ENCODE measurements at places on chromosomes 12 and 14.
A peak's percentile ranks its signal among the peaks of the same experiment; 100 is the strongest.

GRCh38 chr14:71467361-71467811 is 464.8 kb upstream of the RGS6 start:
- no peak for DNase-seq

GRCh38 chr14:63276492-63277342 is 42.0 kb downstream of the GPHB5 start:
- DNase-seq: no peak

- DNase-seq: no peak
These were observed 813.3 kb downstream of the BCL11B start for GRCh38 chr14:98458702-98459101.

- no peak for DNase-seq
These were observed 75.2 kb downstream of the FIGNL2 start for GRCh38 chr12:51773145-51773869.

DNA sequence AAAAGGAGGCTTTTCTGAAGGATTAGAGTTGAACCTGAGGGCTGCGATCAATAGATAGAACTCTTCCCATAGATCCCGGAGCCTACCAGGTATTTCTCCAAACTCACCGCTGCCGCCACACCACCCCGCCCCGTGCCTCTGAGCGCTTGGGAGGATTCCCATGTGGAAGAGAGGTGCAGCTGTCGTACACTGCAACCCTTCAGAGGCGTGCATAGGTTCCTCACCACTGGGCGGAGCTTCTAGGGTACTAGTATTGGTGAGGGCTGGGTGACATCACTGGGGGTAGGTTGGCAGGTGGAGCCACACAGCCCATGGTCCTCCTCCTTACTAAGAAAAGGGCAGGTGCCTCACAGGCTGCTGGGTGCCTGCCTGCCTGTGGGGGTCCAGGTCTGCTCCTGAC is 127.0 kb downstream of the TSPAN9 start:
- DNase-seq: no peak

DNA sequence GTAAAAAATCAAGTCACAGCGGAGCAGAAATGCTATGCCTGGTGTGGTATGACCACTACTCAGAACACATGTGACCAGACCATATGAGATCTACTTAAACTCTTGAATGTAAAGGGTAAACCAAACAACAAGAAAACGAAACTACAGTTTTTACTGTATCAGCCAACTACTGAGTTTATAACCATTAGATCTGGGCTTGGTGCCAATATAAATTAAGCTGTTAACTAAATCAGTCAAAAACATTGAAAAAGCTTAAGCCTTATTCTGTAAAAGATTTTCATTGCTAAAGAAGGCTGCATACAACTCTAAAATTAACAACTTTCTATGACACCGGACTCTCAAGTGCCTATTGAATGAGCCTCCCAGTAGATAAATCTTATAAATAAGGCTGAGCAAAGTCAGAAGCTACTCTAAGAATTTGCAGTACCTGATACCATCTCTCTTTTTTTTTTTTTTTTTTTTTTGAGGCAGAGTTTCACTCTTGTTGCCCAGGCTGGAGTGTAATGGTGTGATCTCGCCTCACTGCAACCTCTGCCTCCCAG is 35.4 kb downstream of the SPTLC2 start:
- DNase-seq: no peak

DNA sequence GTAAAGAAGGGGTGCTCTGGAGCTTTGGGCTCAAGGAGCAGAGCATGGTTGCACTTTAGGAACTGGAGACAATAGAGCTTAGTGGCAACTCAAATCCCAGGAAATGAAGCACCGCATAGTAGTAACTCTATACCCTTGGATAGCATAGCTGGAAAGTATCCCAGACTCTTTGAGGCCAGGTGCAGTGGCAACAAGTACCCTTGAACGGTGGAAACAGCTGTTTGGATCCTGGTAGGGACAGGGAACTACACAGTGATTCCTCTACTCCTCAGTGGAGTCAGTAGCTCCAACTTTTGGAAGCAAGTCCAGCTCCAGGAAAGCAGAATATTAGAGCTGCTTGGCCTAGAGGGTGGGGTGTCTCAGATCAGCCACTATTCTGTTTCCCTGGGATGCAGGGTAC is 129.0 kb upstream of the WSCD2 start:
- no peak for DNase-seq

DNA sequence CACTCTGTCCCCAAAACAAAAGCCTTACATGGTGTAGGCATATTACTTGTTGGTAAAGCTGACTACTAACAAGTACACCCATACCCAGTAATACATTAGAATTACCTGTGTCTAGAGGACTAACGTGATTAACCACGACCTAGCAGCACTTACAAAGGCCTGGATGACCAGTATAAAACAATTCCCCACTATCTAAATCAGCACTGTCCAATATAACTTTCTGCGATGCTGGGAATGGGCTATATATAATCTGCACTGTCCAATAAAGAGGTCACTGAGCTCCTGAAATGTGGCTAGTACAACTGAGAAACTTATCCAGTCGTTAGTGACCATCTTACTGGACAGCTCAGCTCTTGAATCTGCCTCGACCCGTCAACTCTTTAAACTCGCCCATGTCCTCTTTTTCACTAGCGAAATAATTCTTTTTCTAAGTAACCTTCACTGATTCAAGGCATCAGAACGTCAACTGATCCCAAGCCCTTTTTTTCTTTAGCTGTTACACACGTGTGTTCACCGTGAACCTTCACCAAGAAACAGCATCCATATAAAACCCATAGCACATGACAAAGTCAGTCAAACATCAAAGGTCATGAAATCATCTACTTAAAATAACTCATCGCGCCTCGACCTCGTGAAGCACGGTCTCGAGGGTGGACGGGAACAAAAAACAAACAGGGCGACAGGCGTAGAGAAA is 905 bp upstream of the CIPC start:
- no peak for DNase-seq

- DNase-seq: no peak
These were observed 124.0 kb downstream of the ESR2 start for GRCh38 chr14:64170181-64170580.

DNA sequence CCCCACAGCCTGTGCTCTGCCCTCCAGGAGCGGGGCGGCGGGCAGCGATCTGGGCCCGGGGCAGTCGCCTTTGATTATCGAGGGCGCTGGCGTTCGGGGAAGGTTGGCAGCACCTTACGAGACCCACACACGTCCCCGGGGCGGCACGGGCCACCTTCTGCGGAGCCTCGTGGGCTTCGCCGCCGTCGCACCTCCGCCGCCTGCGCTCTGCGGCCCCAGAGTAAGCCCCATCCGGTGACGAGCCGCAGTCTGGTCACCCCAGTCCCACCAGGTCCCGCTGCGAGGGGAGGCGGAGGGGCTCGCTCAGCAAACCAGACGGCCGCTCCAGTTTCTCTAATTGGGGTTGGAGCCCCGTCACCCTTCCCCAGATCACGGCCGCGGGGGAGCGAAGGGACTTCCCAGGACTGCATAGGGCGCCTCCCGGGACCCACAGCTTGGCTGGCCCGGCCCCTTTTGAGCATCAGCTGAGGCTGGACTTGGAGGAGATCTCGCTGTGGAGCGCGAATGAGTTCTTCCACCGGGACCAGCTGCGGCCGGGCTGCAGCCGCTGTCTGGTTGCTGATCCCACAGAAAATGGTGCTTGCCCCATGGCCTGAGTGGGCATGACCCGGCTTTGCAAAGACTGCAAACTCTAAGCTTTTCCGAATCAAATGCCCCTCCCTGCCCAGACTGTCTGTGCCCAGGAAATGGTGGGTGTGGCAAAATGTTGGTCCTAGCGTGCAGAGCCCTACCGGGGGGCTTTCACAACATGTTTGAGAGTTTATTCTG is 560 bp downstream of the LGALS3 start:
- peak; percentile 12 for DNase-seq

DNA sequence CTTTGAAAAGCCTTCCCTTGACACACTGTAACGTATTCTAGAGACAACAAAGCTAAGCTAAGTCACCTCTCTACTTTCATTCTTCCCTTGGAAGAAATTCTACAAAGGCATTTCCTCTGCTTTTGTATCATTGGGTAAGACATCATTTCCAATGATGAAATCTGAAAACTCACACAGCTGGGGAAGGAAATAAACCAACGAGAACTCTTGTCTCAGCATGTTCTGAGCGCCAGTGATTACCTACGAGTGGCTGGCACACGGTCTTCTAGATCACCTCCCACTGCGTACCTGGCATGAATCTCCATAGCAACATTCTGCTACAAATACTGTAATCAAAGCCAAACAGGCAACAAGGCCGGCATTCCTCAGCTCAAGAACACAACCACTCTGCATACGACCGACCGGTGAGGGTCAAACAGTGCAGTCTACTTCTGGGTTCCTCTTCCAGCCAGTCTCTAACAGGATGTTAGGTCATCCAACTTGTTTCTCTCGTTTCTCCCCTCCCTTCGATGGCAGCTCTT is 7.6 kb downstream of the VPS37B start:
- DNase-seq: no peak

- DNase-seq: no peak
These were observed 309.4 kb downstream of the KCNC2 start for GRCh38 chr12:74900232-74900631.

GRCh38 chr14:26841326-26841725 is 243.5 kb upstream of the NOVA1 start:
- DNase-seq: no peak

DNA sequence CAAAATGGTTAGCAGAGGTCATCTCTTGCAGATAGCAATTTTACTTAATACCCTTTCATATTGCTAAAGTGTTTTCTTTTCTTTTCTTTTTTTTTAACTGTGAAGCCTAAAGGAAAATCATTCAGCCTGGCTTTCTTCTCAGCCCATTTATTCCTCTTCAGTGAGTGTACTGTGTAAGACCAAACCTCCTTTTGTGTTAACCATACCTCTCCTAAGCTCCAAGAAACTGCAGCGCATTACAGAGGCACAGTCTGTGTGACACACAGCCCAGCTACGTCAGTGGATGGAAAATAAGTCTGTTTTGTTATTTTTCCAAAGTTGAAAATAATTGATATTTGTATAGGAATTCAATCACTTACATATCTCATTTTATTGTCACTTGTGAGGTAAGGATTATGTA is 21.7 kb downstream of the DCAF5 start:
- DNase-seq: no peak

DNA sequence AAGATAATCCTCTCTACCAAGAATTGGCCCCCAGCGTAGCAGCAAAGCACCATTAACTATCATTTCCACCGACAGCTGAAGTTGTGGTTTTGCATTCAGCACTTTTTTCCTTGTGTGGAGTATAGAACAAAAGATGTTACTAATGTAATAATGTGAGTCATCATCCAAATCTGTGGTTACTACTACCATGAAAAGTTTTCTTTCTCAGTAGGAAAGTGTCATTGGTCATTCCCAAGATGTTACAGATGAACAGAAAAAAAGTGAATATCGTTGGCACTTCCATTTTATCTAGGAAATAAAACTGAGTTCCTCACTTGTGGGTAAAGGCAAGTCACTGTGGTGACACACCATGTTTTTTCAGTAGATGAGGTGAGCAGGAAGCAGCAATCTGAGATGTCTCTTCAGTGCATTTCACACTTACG is 30.3 kb upstream of the IFNG start:
- DNase-seq: no peak

- DNase-seq: no peak
These were observed 210.9 kb upstream of the ARID2 start for GRCh38 chr12:45518291-45519235.

DNA sequence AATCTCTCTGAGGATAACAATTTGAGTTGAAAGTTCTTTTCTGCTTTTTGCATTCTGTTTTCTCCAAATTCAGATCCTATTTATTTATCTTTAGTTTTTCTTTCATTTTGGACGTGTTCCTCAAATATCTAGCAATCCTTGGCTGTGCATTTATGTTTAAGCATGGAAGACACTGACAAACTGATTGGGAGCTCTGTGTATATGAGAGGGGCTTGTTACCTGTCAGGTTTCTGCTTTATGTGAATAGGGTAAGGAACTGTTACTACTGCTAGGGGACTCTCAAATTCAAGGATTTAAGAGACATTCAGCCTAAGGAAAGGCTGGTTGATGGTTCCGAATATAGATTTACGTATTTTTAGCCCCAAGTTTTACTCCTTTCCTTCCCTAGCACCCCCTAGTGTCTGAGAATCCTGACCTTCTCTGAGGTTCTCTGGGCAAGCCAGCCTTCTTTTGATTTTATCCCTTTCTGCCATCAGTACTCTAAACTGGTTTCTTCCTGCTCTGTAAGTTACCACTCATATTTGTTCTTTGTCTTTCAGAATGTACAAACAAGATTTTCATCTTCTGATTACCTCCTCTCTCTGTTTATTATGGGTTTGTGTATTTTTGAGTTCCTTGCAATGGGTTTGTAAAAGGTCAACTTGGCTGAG is 30.5 kb downstream of the YLPM1 start:
- no peak for DNase-seq

DNA sequence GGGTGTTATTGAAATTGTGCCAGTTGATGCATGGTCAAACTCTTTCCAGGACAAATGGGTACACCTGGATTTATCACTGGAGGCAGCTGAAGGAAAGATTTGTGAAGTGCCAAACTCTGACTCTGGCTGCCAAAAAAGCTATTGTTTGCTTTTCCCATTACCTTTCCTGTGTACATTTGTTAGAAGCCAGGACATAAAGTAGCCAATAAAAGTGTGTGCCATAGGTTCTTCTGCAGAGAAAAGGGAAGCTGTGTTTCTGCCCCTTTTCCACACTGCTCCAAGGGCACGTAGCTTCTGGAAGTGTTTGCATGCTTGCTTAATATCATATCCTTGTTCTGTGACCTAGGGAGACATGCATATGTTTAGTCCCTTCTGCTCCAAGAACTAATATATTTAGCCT is 1114.4 kb downstream of the SLC16A7 start:
- no peak for DNase-seq

DNA sequence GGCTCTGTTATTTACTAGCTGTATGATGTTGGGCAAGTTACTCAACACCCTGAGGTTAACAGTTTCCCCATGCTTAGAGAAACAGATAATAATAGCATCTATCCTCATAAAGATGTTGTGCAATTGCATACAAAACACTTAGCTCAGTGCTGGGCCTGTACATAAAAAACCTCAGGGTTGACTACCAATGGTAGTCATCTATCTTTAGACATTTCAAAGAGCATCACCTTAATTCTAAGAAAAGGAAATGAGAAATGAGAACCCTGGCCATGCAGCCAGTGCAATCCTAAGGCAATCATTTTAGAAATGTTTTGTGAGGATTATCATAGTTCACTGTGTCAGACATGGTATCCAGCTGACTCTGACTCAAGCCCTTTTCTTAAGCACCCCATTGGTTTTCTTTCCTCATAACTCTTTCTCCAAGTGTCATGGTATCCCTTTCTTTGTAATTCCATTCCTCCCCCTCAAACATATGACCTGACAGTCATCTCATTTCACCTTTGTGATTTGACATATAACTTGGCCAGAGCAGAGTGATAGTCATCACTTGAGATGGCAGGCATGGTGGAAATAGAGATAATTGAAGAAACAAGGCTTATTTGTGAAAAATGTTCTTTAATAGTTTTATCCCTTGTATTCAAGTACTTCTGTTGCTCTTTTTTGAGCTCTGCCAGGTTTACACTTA is 29.5 kb upstream of the OSBPL8 start:
- no peak for DNase-seq

- no peak for DNase-seq
These were observed 120.7 kb upstream of the SCAF11 start for GRCh38 chr12:46110928-46111699.

- DNase-seq: no peak
These were observed 9.8 kb upstream of the MCRS1 start for GRCh38 chr12:49577589-49578315.
